CD4-positive, alpha-beta T cell treated with Interleukin-6 at 100 ng/mL for 8 hours (primary cell): ENCODE measurements at places on chromosomes 3 and 15.

DNA sequence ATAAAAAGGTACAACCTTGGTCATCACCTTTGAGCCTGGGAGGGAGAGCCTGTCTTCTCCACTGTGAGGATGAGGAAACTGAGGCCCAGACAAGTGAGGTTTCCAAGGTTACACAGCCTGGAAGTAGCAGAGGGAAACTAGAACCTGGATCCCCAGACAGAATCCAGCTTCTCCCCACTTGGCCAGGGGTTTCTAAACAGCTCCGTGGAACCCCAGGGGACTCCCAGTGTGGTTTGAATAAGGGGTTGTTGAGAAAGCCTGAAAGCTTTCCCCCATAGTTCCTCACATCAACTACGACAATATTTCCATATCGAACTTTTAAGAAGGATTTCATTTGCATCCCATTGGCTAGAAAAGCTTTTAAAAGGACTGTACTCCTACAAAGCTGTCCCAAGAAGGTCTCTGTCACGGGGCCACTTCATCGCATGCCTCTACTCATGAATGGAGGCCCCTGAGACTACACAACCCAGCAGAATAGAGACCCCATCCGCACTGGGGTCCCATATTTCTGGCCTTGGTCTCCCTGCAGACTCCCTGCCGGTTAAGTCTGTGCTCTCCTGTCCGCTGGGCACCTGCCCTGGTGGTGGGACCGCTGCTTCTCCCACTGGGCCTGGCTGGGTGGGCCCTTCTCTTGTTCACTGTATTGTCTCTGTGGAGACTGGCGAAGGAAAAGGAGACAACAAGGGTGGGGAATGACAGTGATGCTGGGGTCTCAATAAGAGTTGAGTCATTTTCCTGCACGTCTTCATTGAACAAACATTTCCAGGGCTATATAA is 178.5 kb downstream of the SMAD6 start:
- no peak for DNase-seq

DNA sequence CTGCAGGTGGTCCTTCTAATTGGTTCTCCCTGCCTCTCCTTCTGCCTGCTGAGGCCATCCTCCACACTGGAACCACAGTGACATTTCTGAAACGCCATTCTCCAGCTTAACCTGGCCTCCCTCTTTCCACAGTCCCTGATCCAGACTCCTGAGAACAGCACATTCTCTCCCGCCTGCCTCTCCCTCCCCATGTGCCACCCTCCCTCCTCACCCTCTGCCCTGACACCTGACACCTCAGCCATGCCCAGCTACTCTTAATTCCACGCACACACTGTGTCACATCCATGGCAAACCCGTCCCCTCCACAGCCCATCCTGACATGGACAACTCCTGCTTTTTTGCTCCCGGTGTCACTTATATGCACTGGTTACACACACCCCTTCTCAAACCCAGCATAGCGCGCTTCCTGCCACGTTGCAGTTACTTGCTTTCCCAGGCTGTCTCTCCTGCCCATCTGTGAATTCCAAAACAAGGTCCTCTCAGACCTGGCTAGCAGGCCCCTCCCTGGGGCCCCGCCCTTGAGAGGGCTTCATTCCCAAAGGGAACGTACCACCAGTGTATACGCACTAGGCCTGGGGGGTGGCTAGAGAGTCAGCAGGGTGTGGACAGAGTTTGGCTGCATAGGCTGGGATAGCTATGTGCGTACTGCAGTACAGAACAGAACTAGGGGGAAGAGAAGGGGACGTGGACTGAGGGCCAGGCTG is 92.7 kb upstream of the BLM start:
- DNase-seq = no peak

DNA sequence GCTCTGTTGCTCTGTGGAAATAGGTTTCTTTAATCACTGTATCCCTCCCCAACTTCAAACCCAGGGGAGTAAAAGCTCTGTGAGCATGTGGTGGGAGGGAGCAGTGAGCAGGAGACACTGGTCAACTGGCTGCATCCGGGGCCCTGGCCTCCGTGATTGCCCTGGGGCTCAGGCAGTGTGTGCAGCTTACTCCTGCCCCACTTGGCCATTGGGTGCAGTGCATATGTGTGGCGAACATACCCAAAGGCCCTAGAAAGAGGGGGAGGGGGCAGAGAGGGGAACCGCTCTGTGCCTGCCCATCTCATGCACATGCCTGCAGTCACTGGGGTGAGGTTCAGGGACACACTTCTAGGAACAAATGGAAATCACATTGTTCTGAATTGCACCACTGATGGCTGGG is 378.7 kb downstream of the ZBBX start:
- no peak for DNase-seq

GRCh38 chr3:131547585-131547984 is 44.8 kb upstream of the MRPL3 start:
- no peak for DNase-seq

DNA sequence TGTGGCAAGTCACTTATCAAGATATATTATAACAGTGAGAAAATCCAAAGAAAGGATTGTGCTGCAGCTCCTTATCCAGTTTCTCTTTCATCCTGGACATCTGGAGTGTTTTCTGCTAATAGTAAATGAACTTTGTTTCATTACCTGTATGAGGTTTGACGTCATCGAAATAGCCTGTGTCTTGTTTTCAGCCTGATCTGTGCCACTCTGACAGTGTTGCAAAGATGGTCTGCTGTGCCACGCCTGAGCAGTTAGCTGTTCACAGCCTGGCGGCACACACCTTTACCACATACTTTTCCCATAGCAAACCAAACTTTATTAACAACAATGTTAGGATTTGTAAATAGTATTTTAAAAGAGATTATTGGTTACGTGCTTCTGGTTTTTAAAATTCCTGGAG is 34.0 kb downstream of the YEATS2 start:
- no peak for DNase-seq

GRCh38 chr3:82053236-82053635 is 291.8 kb upstream of the GBE1 start:
- DNase-seq = no peak

DNA sequence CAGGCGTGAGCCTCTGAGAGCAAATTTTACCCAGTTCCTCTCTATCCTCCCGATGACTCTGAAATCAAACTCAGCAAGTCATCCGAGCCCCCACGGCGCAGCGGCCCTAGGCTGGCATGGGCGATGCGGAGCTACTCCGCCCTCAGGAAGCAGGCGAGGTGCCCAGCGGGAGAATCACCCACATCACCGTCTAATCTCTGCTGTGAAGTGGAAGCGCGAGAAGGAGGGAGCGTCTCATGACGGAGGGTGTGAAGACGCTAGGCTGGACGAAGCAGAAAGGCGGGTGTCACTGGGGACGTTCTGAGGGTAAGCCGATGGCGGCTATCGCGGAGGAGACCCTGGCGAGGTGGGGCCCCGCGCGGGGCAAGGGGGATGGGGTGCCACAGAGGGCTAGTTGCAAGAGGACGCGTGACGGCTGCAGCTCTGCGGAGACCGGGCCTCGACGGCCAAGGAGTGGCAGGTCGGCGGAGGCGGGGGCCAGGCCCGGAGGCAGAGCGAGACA is 9.1 kb upstream of the GNAI2 start:
- DNase-seq = no peak

GRCh38 chr15:101773496-101774100 is 29.7 kb upstream of the OR4F6 start:
- DNase-seq = no peak

- no peak for DNase-seq
These were observed 565.3 kb downstream of the CADM2 start for GRCh38 chr3:85524104-85524503.

GRCh38 chr3:52454938-52455282 is 494 bp upstream of the NISCH start:
- DNase-seq = no peak

DNA sequence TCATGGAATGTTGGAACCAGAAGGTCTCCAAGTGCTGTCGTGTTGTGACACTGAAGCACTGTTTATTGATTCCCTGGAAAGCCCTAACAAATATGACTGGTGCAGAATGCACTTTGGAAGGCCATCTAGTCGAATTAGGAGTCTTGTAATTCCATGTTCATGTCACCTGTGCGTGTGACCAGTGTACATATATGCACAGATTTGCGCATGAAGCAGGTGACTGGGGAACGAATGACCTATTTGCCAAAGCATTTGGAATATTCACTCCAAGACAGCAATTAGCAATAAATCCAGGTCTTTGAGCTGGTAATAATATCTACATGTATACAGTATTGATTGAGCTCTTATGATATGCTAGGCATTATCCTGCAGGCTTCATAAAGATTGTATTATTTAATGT is 177.5 kb upstream of the PFN2 start:
- no peak for DNase-seq

DNA sequence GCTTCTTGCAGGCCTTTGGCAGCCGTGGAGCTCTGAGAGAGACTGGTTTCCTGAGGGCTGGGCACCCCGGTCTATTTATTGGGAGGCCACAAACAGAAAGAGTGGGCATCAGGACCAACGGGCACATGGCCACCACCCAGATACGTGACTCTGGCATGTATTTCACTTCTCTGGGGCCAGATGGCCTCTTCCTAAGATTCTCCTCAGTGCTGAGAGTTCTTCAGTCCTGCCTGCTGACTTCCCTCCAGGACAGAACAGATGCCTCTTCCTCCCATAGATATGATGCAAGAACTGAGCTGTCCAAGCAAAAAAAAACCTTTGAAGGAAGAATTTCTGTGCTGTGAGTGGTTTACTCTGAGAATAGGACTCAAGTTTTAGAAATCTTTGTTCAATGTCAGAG is 107.7 kb downstream of the IGF2BP2 start:
- DNase-seq = no peak

DNA sequence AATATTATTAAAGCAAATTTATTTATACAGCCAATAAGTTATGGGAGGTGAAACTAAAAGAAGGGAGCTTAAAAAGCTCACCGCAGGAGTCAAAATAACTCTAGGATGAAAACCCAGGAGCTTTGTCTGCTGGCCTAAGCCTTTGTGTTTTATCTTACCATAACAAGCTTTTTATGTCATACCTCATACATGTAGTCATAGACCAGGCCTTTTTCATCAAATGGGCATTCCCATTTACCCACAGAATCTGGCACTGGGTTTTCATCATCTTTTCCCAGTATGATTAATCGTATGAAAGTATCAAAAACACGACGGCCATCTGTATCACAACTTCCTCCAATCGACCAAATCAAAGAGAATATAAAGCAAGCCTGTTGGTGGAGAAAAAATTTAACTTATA is 122.8 kb downstream of the DNAH12 start:
- DNase-seq = no peak

DNA sequence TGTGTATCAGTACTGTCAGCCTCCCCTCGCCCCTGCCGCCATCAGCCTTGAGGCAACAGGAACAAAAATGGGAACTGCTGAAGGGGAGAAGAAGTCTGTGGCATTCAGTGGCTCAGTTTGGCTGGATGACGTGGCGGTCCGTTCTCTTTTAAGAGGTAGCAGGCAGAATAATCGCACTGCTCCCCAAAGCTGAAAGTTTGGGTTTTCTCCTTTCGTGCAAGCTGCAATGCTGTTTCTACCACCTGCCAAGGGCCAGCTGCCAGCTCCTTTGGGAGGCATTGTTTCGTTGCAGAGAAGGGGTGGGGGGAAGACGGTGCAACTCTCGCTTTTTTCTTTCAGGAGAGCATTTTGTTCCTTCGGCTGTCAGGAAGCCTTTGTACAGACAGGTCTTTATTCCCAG is 369.6 kb upstream of the RORA start:
- no peak for DNase-seq

GRCh38 chr15:28895566-28895965 is 9.8 kb downstream of the APBA2 start:
- DNase-seq = no peak

DNA sequence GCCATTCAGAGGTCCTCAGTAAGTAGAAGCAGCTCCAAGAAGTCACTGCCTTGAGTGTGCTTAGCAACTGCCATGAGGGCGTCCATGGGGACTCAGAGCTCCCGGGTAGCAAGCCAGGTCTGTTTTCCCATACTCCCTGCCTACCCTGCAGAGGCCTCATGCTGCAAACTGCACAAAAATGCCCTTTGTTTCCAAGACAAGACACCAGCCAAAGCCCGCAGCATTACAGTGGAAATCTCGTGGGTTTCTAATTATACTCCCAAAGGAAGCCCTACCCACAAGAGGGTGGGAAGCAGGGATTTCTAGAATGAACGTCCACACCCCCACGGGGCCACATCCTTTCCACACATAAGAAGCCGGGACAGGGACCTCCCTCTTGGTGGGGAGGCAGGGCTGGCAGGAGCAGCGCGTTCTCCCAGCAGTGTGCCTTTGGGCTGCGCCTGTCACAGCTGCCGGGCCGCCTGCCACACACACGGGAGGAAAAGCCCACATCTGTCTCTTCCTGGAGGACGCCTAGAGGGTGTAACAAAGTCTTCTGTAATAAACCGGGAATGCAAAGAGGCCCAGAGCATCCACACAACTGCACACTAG is 31.1 kb downstream of the FAM174B start:
- no peak for DNase-seq

DNA sequence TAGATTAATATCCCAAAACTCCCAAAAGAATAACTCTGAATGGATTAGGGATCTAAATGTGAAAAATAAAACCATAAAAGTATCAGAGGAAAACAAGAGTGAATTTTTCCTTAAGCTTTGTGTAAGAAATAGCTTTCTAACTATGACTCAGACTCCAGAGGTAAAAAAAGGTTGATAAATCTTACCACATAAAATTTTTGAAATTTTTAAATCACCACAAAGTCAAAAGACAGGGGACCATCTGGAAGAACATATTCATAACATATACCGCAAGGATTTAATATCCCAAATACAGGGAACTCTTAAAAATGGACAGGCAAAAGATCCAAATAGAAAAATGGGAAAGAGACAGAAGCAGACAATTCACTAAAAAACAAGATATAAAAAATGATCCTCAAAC is 145.0 kb downstream of the ARNT2 start:
- DNase-seq = no peak

DNA sequence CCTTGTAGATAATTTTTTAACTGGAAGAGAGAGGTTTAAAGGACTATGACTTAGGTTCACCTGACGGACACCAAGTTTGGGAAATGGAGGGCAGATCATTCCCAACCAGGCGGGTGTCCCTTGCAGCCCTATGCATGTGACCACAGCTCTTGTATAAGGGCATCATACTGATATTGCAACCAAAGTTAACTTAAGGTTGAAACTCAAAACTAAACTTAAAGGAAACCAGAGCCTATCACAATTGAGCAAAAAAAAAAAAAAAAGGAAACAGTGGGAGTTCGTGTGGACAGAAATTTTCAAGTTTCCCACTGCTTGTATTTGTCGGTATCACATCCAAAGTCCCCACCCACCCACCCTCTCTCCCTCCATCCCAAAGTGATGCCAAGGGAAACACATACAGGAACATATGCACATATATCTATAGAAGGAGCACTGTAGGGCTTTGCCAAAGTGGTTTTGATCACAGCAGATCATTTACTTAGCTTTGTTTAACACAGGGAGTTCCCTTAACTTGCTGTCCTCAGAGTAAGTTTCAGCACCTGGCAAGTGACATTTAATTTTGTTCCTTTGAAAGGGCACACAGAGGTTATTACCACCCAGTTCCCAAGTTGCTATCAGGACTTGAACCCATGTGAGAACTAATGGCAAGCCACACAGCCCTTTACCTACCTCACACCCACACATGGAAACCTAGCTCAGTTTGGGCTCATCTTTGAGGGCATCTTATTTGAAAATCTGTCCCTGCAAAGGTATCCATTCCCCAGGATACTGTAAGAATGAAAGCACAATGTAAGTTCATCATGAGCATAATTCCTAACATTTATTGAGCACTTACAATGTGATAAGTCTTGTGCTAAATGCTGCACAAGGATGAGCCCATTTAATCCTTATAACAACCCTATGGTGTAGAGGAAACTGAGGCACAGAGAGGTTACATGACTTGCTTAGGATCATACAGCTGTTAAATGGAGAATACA is 204.5 kb upstream of the CMC1 start:
- DNase-seq = no peak
